ENCODE measurements at places on chromosomes 4 and X. TPM values are rescaled to one million over a fixed set of nuclear protein-coding genes. Genes with fewer than 3 reads are reported as not detected.

Gene CDKL5
- 2.1 TPM for total RNA-seq

DNA sequence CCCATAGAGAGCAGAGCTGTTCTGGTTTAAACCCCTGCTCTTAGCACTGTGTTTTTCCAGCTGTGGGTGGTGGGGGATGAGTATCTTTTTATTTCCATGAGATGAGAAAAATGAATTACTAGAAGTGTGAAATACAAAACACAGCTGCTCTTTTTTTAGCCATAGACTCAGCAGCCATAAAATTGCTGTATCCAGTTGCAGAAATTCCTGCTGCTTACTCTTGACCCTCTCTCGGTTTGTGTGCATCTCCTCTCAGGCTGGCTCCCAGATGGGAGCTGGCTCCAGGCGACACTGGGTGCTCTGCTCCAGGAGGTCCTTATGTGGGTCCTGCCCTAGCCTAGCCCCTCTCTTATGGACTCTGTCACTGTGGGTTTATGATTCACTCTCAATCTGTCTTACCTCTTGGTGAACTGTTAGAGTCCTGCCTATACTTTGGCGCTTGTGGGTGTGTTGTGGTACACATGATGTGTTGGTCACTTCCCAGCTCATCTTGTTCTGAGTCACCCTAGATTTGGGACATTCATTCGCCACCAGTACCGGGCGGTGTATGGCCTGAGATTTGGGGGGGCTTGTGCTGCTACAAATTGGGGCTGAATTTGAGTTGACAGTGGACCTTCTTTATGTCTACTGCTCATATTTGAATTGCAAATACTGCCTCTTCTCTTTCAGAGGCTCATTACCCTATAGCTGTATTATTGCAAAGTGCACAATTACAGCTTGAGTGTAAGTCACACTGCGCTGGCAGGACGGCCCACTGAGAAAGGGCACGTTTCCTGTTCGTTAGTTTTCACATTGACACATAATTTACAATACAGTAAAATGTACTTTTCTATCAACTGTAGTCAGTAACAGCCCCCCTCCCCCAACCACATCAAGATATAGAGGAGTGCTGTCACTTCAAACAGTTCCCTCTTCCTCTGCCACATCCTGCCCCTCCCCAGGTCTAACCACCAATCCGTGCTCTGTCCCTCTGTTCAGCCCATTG, 46.9 kb upstream of the MSANTD1 start:
- peak; percentile 10 for DNase-seq

Gene PHKA1
- 6.4 TPM for total RNA-seq

DNA sequence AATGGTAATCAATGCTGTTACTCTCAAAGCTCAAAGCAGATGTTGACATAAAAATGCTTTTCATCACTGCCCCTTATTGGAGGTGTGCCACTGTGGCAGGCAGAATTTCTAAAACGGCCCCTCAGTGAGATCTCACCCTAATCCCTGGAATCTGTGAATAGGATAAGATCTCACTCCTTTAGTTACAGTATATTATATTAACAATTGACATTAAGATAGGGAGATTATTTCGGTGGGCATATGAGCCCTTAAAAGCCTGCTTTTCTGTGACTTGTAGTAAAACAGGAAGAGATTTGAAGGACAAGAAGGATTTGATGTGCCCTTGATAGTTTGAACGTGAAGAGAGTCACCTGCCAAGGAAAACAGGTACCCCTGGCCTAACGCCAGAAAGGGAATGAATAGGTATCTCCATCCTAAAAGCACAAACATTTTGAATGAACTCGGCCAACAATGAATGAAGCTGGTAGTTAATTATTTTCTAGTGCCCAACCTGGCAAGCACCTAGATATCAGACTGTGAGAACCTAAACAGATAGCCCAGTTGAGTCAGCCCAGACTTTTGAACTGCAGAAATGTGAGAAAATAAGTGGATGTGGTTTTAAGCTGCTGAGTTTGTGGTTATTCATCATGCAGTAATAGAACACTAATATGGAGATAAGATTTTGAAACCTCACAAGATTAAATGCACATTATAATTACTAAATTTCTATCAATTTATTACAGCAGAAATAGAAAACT, 881.6 kb downstream of the PCDH18 start:
- peak; percentile 58 for DNase-seq

GRCh38 chrX:78725287-78725686, 22.2 kb upstream of the LPAR4 start:
- no peak for DNase-seq

- no peak for DNase-seq
Observed at GRCh38 chrX:150779385-150779784, 86.2 kb downstream of the MTMR1 start.
